ENCODE measurements at places on chromosomes 6 and 20. TPM values are rescaled to one million over a fixed set of nuclear protein-coding genes. Genes with fewer than 3 reads are reported as not detected.

Gene CLPSL1
- not detected for total RNA-seq

Gene RBM38
- total RNA-seq = 13.3 TPM

Gene MYCT1
- 0.46 TPM for total RNA-seq

Gene FOXF2
- total RNA-seq = under 0.01 TPM

Gene EMILIN3
- total RNA-seq = not detected

Gene PTCHD4
- total RNA-seq = 5.9 TPM

Gene OR2J3
- total RNA-seq = not detected

Gene ARMH2
- not detected for total RNA-seq

Gene C6orf163
- 0.59 TPM for total RNA-seq

Gene HEY2
- total RNA-seq = 0.05 TPM

Gene TFAP2C
- total RNA-seq = not detected

Measured in smooth muscle cell of the umbilical artery (primary cell).